Posterior cingulate gyrus (tissue), 11 donors: ENCODE measurements at places on chromosomes 5 and 9.

- DNase-seq = no peak
These were observed 3.4 kb upstream of the ROPN1L start for GRCh38 chr5:10438301-10438700.

GRCh38 chr9:89513837-89514236 is 15.9 kb upstream of the SEMA4D start:
- DNase-seq = no peak

DNA sequence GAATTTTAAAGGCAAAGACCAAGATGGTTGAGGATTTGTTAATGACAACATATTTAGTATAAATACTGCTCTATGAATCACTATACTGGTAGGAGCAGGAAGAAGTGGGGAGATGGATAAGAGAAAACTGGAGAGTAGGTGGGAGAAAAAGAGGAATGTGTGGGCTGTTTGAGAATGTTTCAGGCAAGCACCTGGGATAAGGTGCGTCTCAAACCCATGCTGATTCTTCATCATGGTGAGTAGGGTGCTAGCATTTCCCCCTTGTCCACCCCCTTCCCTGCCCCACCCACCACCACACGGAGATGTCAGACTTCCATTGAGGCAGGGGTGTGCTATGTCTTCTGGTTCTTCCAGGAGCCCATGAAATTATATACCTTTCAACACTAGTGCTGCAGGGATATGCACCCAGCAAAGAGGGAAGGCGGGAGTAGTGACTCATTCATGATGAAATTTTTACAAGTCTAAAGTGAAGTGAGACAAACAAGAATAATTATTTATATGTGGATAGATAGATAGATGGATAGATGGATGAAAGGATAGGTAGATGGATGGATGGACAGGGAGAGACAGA is 54.3 kb downstream of the MTX3 start:
- no peak for DNase-seq

GRCh38 chr5:78782728-78783127 is 134.2 kb upstream of the LHFPL2 start:
- no peak for DNase-seq

DNA sequence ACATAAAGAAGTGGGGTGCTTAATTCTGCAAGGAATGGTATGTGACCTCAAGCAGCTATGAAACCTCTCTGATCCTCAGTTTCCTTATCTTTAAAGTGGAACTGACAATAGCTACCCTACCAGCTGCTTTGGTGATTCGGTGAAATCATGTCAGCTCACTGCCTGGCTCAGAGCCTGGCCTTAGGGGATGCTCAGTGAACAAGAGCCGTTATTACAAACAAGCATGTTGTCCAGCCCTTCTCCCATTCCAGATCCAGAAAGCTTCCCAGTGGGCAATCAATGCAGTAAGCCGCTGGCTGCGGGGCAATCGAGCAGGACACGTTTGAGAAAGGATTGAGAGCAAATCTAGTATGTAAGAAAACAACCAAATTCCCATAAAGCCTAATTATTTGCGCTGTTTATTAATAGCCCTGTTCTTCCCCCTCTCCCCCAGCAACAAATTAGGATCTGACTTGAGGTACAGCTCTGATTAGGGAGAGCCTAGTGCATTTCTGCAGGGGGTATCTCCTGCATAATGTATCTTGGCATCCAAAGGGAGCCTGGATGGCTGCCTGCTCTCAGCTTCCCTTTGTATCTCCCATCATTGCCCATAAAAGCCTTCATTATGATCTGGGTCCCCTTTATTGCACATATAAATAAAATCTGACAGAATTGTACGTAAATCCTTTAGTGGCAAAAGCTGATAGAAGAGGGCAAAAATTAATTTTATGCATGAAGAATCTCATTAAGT is 371.4 kb downstream of the TMEM232 start:
- peak; percentile 23 for DNase-seq

- no peak for DNase-seq
These were observed 2.8 kb upstream of the GPR150 start for GRCh38 chr5:95617057-95617456.

GRCh38 chr9:35254984-35255857 is 93.4 kb downstream of the UNC13B start:
- no peak for DNase-seq

DNA sequence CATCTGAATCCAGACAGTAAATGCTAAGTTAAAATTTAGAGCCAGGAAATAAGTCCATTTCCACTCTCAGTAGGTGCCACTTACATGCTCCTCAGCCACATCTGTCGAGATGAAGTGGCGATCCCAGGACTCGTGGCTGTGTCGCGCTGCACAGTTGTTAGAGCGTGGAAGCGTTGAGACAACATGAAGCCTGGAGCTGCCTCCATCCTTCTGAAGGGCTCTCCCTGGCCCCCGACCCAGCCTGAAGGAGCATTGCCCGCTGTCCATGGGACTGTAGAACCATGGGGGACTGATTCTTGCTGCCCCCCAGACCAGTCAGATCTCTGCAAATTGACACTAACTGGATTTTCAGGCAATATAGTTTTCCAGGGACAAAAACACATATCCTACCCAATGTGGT is 58.9 kb downstream of the IRX1 start:
- no peak for DNase-seq

DNA sequence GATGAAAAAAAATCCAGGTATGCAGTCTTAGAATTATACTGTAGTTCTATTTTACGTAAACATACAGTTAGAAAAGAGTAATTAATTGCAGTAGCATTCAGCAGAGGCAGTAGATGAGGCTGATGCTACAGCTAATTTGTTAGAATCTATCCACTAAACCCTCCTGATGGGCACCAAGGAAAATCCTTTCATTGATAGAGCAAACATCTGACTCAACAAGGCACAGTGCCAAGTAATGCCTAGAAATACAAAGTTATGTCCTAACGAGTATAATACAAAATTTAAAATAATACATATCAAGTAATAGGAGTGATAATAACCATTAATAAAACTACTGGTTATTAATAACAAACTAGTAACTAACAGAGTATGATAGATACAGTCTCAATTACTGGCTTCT is 9.0 kb downstream of the MOCS2 start:
- no peak for DNase-seq

DNA sequence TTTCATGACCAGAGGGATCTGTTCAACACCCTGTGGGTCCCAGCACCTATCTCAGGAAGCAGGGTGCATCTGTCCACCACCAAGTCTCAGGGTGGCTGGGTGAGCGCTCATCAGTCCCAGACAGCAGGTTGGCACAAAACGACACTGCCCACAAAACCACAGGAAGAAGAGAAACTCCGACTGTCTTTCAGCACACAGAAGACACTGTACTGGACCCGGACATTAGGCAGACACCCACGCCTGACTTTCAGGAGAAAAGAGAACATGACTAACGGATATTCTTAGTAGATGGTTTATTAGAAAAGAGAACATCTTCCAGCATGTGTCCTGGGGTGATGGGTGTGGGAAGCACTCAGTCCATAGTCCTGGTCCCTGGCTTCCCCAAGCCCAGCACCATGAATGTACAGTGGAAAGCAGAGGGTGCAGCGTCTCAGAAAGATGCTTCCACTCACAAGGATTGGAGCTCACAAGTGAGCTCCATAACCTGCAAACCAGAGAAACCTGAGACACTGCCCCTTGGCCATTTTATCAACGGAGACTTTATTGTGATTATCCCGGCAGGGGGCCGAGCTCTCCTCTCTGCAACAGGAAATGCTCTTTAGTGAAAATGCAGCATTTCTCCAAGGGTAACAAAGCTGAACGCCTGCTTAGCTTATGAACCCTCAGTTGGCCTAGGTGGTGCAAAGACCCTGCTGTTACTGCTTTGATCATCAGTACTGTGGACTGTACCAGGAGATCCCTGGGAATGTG is 35.8 kb upstream of the LCP2 start:
- DNase-seq = no peak

GRCh38 chr9:8760000-8760767 is 960.6 kb upstream of the DMAC1 start:
- DNase-seq = no peak

DNA sequence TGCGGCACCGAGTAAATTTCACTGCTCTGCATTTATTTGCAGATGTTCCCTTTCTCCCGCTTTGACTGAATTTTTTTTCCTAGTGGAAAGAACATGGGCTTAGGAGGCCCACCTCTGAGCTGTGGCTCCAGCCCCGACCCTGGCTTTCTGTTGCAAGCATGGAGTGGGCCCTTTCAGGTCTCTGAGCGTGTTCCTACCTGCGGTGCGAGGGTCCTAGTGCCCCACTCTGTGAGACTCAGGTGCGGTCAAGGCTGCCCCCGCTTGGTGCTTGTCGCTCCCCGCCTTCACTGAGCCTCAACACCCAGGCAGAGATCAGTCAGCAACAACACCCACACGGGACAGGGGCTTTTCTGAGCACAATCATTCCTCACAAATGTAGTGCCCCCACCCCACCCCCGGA is 32.0 kb downstream of the SLC6A3 start:
- DNase-seq = no peak

DNA sequence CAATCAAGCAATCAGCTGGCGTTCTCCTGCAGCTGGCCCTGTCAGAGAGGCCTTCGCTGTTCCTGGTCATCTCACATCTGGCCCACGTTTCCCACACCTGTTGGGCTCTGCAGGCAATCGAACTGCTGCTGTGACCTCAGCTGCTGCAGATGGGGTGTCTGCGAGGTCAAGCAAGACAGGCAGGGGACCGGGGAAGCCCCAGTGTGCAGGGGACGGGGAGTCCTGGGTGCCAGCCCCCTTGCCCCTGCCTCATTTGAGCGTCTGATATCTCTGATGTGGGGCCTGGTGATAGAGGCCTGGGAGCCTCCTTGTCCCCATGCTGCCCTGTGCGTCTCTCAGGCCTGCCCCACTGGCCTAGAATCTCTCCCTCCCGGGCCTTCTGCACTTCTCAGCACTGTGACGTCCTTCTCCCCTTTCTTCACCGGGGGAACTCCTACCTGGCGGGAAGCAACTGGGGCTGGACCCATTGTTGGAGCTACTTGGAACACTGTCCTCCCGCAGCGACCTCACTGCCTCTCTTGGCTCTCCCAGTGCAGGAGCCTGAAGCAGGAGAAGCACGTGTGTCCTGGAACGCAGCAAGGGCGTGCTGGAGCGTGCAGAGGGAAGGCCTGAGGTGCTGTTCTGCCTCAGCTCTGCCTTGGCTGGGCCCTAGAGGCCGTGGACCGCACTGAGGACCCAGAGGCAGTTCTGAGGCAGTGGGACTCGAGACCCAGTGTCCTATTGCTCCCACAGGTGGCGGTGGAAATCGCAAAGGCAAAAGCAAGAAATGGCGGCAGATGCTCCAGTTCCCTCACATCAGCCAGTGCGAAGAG is 3.9 kb downstream of the GRK6 start:
- no peak for DNase-seq

DNA sequence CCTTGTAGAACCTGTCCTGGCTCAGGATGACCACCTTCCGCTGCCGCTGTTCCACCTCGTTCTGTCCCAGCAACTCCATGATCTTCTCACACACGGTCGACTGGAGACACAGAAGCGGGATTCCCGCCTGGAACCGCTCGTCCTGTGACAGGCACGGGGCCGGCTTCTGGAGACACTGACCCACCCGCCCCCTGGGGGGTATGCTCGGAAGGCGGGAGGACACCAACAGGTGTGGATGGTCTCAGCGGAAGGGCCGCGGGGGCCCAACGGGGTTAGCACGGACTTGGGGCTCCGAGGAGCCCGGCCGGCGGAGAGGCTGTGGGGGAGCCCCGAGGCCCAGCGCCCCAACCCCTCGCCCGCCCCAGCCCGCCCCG is 530 bp downstream of the UCK1 start:
- DNase-seq = no peak

DNA sequence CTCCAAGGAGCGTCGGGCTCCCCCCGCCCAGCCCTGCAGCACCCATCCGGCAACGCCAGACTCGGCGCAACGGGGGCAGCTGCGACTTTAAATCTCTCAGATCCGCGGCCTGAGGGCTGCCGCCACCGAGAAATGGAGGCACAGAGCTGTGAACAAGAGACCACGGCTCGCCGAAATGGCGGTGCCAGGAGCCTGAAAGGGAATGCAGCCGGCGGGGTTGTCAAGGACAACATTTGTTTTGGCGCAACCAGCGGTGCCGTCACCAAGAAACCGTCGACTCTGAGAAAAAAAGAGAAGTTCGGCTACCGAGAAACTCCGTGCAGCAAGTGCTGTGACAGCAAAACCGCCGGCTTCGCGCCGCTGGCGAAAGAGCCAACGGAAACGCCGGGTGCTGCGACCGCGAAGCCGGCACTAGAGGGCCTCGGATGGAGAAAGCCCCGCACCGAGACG is 2.1 kb upstream of the ANXA2R start:
- no peak for DNase-seq

DNA sequence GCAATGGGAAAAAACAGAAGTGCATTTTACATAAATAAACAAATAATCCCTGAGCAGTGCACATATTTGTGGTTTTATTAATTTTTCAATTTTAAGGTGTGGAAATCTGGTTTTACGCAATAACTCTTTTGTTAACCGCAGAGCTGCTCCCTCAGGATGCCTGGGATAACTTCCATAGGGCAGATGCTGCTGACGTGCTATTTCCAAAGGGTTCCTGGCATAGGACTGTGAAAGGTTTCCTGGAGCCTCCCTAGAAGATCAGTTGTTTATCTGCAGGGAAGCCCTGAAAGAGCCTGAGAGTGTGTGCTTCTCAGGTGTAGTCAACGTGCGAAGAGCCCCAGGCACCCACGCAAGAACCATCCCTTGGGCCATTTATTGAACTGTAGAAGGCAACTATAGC is 443.5 kb downstream of the PLK2 start:
- no peak for DNase-seq

DNA sequence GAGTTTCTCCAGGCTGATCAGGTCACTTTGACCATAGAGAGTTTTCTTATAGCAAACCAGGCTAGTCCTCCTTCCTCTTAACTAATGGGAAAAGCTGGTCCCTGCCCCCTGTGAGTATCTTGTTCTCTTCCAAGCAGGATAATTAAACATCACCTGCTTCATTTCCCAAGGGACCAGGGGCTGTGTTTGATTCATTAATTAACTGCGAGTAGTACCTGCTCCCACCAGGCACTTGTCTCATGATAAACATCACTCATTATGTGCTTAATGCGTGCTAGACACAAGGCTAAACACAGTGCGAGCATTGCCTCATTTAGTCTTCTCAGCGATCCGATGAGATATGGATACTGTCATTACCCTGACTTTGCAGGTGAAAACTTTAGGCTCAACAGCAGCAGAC is 1.7 kb upstream of the FAM163B start:
- no peak for DNase-seq

GRCh38 chr9:134545215-134545542 is 96.4 kb upstream of the COL5A1 start:
- peak; percentile 12 for DNase-seq

DNA sequence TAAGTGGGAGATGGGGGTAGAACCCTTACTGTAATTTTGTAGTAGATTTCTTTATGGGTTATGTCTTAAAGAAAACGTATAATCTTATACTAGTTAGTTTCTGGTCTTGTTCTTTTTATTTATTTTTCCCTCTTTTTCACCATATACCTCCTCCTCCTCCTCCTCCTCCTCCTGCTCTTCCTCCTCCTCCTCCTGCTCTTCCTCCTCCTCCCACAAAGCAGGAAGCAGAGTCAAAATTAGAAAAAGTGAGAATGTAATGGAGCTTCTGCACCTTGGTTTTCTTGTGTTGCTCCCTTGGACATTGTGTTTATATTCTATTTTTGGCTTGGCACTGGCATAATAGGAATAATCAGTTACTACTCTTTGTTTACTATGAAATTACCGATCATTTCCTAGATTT is 4.5 kb downstream of the MACIR start:
- no peak for DNase-seq

- no peak for DNase-seq
These were observed at the start of gene ECM2 for GRCh38 chr9:92535940-92536850. TSS of gene ECM2 (minus strand) at chr9:92535990. CDS start at chr9:92522866, 13,124 bp downstream.

- no peak for DNase-seq
These were observed 70.1 kb downstream of the PIP5K1B start for GRCh38 chr9:68775003-68775730.

- DNase-seq = no peak
These were observed 40.2 kb upstream of the CYFIP2 start for GRCh38 chr5:157225469-157226422.
